Esophagus squamous epithelium (tissue), 5 donors: ENCODE measurements at places on chromosomes 16 and 17.

- DNase-seq: no peak
These were observed 226.7 kb upstream of the ELAC2 start for GRCh38 chr17:13244513-13244912.

GRCh38 chr16:69595127-69596036, 29.6 kb downstream of the NFAT5 start:
- no peak for DNase-seq

- DNase-seq: no peak
These were observed 32.1 kb downstream of the ABR start for GRCh38 chr17:1147664-1148063.

- no peak for DNase-seq
These were observed 67.0 kb upstream of the CNTNAP4 start for GRCh38 chr16:76210157-76210556.

GRCh38 chr17:17379197-17379991, 76.2 kb downstream of the NT5M start:
- no peak for DNase-seq

DNA sequence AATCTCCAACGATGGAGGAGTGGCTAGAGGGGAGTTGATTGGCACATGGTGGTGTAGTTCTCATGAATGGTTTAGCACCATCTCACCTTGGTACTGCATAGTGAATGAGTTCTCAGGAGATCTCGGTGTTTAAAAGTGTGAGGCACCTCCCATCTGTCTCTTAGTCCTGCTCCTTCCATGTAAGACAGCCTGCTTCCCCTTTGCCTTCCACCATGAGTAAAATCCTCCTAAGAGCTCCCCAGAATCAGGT, 428.8 kb upstream of the MAF start:
- no peak for DNase-seq

- no peak for DNase-seq
These were observed 2.0 kb upstream of the SPHK1 start for GRCh38 chr17:76382351-76382802.

DNA sequence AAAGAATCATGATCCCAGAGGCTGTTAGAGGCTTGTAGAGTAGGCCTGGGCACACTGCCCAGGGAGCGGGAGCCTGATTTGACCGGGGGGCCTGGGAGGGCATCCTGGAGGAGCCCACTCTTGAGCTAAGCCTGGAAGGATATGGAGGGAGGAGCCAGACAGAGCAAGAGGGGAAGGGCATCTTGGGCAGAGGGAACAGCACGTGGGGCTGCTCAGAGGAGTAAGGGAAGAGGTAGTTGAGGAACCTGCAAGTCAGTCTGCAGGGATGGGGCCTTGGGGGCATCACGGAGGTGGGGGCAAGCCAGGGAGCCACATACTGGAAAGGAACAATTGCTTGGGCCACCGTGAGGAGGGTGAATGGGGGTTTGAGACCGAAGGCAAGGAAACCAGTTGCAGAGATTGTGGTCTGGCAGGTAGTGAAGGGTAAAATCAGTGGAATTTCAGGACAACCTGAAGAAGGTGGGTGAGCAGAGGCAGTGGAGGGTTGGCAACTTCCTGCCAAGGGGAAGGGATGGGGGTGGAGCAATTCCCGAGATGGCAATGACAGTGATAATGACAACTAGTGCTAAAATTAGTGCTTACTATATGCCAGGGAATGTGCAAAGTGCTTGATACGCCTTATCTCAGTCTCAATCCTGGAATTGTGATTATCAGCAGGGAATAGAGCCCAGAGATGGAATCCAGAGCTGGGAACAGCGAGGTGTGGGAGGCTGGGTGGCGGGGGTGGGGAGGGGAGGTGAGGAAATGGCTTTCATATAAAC, 9.7 kb upstream of the RAI1 start:
- no peak for DNase-seq
